ENCODE measurements at places on chromosomes 1 and 21. TPM values are rescaled to one million over a fixed set of nuclear protein-coding genes. Genes with fewer than 3 reads are reported as not detected.
A peak's percentile ranks its signal among the peaks of the same experiment; 100 is the strongest.

- no peaks in the 10 kb centered on the region for H3K27me3 ChIP-seq
- H3K4me3 ChIP-seq = no peak overlapping the region
- no peaks in the 10 kb centered on the region for H3K4me1 ChIP-seq
Measured at GRCh38 chr1:56464294-56464693, 115.1 kb downstream of the PLPP3 start.

DNA sequence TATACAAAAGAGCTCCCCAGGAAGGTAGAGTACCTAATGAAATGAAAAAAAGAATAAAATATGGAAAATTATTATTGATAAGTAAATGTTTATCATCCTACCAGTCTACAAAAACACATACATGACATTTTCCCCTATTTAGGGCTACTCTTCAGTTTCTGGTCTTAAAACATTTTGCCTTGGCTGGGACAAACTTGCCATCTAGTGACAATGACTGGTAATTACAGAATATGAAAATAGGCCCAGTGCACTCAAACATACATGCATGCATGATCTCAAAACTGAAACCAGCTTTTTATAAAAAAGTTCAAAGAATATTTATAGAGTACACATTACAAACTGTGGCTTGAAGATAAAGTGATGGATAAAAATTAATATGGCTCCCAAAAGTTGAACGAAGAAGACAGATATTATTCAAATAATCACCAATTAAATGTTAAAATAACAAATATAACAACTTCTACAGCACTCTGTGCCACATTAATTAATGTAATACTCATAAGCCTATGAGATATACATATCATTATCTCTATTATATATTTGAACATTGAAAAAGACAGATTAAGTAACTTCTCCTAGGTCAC is 10.5 kb upstream of the RNPC3 start:
- H3K36me3 ChIP-seq = no peaks in the 10 kb centered on the region
- H3K27me3 ChIP-seq = no peaks in the 10 kb centered on the region
- peak; percentile 69 for DNase-seq
- H3K4me3 ChIP-seq = no peak overlapping the region
- H3K27ac ChIP-seq = no peak overlapping the region

DNA sequence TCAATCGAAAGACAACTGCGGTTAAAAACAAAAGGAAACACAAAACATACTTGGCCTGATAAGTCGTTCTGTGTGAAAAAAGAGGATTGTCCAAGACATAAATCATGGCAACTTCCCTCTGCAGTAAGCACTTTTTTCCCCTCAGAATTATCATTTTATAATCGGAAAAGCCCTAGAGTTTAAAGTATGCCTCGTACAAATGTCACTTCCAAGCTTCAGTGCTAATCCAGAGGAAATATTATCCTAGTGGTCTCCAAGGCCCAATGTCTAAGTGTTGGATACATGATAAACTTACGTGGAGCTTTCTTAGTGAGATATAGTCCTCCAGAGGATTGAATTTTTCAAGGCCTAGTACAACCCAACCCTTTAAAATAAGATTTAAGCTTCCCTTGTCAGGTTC is 11.2 kb upstream of the NTMT2 start:
- H3K4me3 ChIP-seq = no peak overlapping the region
- DNase-seq = no peak
- H3K27me3 ChIP-seq = no peaks in the 10 kb centered on the region
- no peak overlapping the region for H3K27ac ChIP-seq
- no peaks in the 10 kb centered on the region for H3K36me3 ChIP-seq

DNA sequence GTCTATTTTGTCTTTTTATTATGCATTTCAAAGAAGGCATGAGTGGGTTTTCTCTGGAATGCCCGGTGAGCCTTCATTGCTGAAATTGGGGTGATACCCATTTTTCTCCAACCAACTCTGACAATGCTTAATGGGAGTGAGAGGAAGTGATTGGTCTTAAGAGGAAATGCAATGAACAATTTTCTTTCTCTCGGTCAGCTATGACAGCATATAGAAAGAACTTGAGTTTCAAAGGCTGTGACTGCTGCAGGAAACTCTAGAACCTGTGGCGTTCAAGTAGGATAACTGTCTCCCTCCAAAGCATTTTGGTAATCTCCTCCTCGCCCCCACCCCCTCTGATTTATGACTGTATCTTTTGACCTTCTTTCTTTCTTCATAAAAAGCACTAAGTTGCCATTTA is 155.9 kb downstream of the LYPLAL1 start:
- H3K4me1 ChIP-seq = no peaks in the 10 kb centered on the region
- H3K27me3 ChIP-seq = no peaks in the 10 kb centered on the region

DNA sequence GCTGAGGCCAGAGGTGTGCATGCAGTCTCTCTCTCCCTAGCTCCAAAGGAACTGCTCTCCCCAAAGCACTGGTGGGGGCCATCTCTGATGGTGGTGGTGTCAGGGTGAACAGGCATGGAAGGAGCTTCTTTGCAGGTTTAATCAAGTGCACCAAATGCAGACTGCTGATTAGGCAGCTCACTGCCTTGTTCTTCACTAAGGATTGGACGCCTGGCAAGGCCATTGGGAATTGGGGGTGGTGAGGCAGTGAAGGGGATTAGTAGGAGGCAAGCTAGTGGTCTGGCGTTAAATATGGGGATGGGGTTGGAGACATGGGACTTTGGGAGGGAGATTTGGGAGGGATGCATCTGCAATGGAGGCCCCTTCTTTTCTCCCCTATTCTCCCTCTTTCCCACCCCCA is 1.5 kb downstream of the CACNA1E start:
- no peak overlapping the region for H3K4me3 ChIP-seq
- peaks cover 38% of the 10 kb centered on the region for H3K27me3 ChIP-seq
- DNase-seq = no peak
- no peak overlapping the region for H3K27ac ChIP-seq
- peaks cover 21% of the 10 kb centered on the region for H3K4me1 ChIP-seq

DNA sequence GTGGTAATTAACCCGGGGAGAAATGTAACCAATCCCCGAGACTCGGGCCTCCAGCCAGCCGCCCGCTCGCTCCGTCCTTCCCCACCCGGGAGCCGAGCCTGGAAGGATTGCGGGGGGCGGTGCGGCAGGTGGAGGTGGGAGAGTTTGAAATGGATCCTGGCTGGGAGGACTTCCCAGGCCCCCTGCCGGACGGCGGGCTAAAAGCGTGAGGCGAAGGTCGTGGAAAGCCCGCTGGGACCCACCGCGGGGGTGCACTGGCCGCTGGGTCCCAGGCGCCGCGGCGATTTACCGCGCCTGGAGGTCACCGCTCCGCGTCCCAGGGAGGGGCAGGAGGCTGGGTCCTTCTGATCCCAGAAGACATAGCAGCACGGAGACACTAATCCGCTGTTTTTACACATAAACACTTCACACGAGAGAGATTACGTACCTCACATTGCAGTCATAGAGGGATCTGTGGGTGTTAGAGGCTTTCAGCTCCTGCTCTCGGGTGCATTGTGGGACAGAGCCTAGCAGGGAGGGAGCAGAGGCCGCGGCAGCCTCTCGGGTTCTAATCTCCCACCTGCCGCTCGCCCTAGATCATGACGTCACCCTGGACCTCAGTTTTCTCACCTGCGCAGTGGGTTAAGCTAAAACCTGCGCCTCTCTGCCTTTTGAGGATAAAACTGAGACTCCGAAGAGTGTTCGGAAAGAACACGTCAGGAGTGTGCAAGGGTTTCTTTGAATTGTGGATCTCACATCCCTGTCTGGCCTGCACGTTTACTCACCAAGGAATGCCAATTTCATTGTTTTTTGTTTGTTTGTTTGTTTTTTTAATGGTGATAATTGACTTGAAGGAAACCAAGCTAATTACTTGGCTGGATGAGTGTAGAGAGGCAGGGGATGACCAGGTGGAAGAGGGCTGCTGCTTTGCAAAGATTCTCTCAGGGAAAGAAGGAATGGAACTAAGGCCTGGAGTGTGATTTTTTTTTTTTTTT is 17.1 kb upstream of the TMEM9 start:
- peaks cover 14% of the 10 kb centered on the region for H3K4me1 ChIP-seq
- no peaks in the 10 kb centered on the region for H3K27me3 ChIP-seq
- H3K27ac ChIP-seq = peak overlapping the region; percentile 20

DNA sequence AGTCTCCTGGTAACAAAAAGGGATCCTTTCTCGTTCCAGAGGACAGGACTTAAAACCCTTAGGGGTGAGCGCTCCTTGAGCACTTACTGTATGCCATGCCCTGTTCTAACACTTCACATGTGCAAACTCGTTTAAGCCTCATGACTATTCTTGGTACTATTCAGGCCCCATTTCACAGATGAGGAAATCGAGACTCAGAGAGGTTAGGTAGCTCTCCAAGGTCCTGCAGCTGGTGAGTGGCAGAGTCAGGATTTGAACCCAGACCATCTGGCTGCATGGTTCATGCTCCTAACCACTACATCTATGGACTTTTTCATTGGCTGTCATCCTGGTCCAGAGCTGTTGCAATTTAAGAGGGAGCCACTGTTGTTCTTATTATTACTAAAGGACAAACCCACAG is 46.7 kb upstream of the WNT4 start:
- no peaks in the 10 kb centered on the region for H3K4me1 ChIP-seq
- DNase-seq = no peak
- no peak overlapping the region for H3K4me3 ChIP-seq
- no peaks in the 10 kb centered on the region for H3K36me3 ChIP-seq

GRCh38 chr1:11708554-11709350 is 17.2 kb downstream of the DRAXIN start:
- H3K27me3 ChIP-seq = no peaks in the 10 kb centered on the region
- no peak overlapping the region for H3K27ac ChIP-seq
- H3K4me1 ChIP-seq = no peaks in the 10 kb centered on the region
- no peaks in the 10 kb centered on the region for H3K36me3 ChIP-seq
- no peak for DNase-seq
- no peak overlapping the region for H3K4me3 ChIP-seq

GRCh38 chr1:234638832-234639799 is 29.1 kb upstream of the IRF2BP2 start:
- H3K27me3 ChIP-seq = no peaks in the 10 kb centered on the region
- H3K27ac ChIP-seq = no peak overlapping the region
- H3K4me3 ChIP-seq = no peak overlapping the region
- DNase-seq = no peak
- no peaks in the 10 kb centered on the region for H3K4me1 ChIP-seq
- H3K36me3 ChIP-seq = no peaks in the 10 kb centered on the region

DNA sequence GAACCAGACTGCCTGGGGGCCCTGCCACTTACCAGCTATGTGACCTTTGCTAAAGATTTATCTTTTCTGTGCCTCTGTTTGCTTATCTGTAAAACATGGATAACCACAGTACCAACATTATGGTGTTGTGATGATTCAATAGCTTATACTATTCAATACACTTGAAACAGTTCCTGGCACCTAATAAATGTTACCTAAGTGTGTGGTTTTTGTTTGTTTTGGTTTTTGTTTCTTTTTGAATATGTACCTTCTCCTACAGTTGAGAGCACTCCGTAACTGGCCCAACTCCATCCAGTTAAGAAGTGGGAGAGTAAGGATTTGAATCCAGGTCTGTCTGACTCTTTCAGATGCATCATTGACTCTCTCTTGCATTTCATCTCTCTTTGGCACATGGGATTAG is 125.8 kb upstream of the C8B start:
- no peaks in the 10 kb centered on the region for H3K27me3 ChIP-seq
- no peak overlapping the region for H3K4me3 ChIP-seq
- H3K27ac ChIP-seq = no peak overlapping the region
- no peaks in the 10 kb centered on the region for H3K36me3 ChIP-seq
- no peak for DNase-seq
- no peaks in the 10 kb centered on the region for H3K4me1 ChIP-seq

GRCh38 chr1:93681101-93681988 is at the start of gene BCAR3:
BCAR3 (minus strand) TSS chr1:93681837; CDS start chr1:93674930, 6,907 bp downstream.
- peak within 1 kb of the TSS; percentile 56 for H3K27ac ChIP-seq
- peak within 1 kb of the TSS; percentile 76 for H3K4me3 ChIP-seq
- H3K27me3 ChIP-seq = no peaks in the 10 kb centered on the region
- H3K36me3 ChIP-seq = peaks cover 4% of the 10 kb centered on the region
- H3K4me1 ChIP-seq = peaks cover 27% of the 10 kb centered on the region

DNA sequence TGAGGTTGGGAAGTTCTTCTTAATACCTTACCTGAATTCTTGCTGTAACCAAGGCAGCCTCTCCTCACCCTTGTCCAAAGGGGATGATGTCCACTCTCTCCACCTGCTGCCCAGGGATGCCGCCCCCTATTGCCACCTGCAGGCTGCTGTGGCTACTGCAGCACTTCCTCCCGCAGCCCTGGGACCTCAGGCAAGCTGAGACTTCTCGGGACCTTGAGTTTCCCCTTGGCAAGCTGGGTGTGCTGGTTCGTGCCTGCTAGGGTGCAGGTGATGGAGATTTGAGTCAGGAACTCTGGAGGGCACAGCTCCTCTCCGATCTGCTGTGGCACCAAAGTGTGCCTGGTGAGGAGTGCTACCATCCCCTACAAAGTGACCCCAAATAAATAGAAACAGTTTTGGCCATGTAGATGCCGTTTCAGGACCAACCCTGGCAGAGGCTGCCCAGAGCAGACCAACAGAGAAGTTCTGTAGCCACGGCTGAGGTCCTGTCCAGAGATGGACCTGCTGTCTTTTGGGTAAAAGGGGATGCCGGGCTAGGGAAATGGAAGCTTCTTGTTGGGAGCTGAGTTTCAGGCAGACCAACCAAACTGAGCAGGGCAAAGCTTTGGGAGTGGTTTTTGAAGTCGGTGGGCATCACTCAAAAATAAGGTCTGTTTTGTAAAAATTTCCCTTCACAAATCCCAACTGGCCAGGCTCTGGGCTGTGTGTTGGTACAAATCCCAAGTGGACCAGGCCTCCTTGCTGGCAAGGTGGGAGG is 31.7 kb downstream of the RUNX3 start:
- H3K4me1 ChIP-seq = no peaks in the 10 kb centered on the region
- peak; percentile 61 for DNase-seq
- no peaks in the 10 kb centered on the region for H3K27me3 ChIP-seq
- no peak overlapping the region for H3K4me3 ChIP-seq
- peaks cover 28% of the 10 kb centered on the region for H3K36me3 ChIP-seq

Gene ASTN1
- not detected for total RNA-seq

Gene NPL
- 3.4 TPM for total RNA-seq

Gene BMP8A
- total RNA-seq = 0.25 TPM

Gene MIXL1
- 1.7 TPM for total RNA-seq

Gene LORICRIN
- total RNA-seq = not detected

Gene HSD3B2
- not detected for total RNA-seq

Gene SPRR2G
- total RNA-seq = not detected

Gene NUF2
- 1.8 TPM for total RNA-seq
